Dermis blood vessel endothelial cell (primary cell): ENCODE measurements at places on chromosomes 12 and 14. TPM values are rescaled to one million over a fixed set of nuclear protein-coding genes. Genes with fewer than 3 reads are reported as not detected.

Gene AICDA
- total RNA-seq = not detected in 2 replicates

Gene TAS2R42
- total RNA-seq = not detected in 2 replicates

Gene HELB
- total RNA-seq = 4.1 and 4.4 TPM in 2 replicates

Gene TSHR
- not detected in 2 replicates for total RNA-seq

Gene TAS2R8
- total RNA-seq = not detected in 2 replicates

Gene DAO
- total RNA-seq = under 0.01 TPM in 1 of 2 replicates, not detected in the other

Gene NRXN3
- total RNA-seq = under 0.01 and 0.05 TPM in 2 replicates

Gene OR4E2
- not detected in 2 replicates for total RNA-seq

Gene NCAPD2
- 28.2 and 102 TPM in 2 replicates for total RNA-seq

Gene TEX22
- total RNA-seq = 0.05 and 0.17 TPM in 2 replicates

Gene ALX1
- total RNA-seq = not detected in 2 replicates

Gene PLEK2
- total RNA-seq = 1.4 TPM in 2 replicates

Gene OTOGL
- total RNA-seq = 0.17 and 1.2 TPM in 2 replicates

Gene CCDC177
- not detected in 2 replicates for total RNA-seq

Gene MYRFL
- total RNA-seq = under 0.01 and 0.09 TPM in 2 replicates

Gene BDKRB1
- total RNA-seq = not detected in 2 replicates

Gene SLC7A8
- 0.09 TPM in 1 of 2 replicates, not detected in the other for total RNA-seq

Gene TUBA1C
- 221 and 355 TPM in 2 replicates for total RNA-seq

Gene OVCH1
- total RNA-seq = not detected in 2 replicates

Gene NYNRIN
- 12.6 and 17.0 TPM in 2 replicates for total RNA-seq

Gene KRT72
- not detected in 2 replicates for total RNA-seq

Gene NRIP2
- total RNA-seq = not detected in 2 replicates
